Stimulated activated CD8-positive, alpha-beta memory T cell treated with anti-CD3 and anti-CD28 coated beads, Interleukin-4, amount 100 ng/mL, for 48 hours (primary cell): ENCODE measurements at places on chromosomes 2 and 18.

DNA sequence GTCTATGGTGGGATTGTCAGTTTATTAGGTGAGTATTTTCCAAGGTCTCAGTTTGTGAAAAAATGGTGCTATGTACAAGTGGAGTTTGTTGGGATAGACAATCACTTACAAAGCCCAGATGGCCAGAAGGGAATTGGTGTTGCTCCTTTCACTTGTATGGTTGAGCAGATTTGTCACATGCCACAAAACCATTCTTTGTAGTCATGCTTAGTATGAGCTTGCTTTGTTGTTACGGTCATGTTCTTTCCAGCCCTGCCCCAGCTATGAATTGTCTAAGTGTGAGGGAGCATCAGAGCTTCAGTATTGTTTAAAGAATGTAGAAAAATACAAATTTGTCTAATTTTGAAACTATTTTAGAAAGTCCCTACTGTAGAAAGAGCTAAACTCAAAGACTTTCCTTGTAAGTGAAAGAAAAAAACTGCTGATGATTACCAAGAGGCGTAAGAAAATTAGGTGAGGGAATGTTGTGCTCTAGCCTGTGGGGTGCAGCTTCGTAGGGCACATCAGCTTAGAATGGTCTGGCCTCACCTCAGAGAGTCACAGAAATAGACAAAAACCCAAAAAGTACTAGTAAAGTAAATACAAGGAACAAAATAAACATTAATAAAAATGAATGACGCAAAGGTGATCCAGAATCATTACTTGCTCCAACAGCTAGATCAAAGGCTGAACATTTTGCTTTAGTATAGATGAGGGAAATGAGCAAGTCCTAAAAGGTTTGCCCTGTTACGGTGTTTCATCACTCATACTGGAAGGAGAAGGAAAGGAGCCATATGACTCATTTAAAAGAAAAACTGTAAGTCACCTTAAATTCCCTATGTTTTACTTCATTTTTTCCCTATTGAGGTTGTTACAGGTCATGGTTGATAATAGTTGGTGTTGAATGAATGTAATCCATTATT, 9.2 kb downstream of the TGIF1 start:
- DNase-seq = no peak

GRCh38 chr2:122703676-122704075, 948.2 kb downstream of the TSN start:
- no peak for DNase-seq

DNA sequence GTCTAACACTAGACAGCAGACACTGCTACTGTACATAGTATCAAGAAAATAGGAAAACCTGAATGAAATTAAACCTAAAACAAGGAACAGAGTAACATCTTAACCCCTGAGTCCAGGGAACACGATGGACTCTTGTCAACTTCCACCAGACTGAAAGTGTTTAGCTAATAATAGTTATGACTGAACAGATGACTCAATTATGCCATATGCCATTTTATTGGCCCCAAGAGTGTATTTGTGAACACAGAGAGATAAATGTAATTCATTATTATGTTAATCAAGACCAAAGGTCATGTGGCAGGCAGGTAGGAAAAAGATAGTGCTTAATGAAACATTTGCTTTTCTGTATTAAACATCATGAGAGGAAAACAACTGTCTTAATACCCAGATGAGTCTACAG, 58.0 kb downstream of the NYAP2 start:
- no peak for DNase-seq

DNA sequence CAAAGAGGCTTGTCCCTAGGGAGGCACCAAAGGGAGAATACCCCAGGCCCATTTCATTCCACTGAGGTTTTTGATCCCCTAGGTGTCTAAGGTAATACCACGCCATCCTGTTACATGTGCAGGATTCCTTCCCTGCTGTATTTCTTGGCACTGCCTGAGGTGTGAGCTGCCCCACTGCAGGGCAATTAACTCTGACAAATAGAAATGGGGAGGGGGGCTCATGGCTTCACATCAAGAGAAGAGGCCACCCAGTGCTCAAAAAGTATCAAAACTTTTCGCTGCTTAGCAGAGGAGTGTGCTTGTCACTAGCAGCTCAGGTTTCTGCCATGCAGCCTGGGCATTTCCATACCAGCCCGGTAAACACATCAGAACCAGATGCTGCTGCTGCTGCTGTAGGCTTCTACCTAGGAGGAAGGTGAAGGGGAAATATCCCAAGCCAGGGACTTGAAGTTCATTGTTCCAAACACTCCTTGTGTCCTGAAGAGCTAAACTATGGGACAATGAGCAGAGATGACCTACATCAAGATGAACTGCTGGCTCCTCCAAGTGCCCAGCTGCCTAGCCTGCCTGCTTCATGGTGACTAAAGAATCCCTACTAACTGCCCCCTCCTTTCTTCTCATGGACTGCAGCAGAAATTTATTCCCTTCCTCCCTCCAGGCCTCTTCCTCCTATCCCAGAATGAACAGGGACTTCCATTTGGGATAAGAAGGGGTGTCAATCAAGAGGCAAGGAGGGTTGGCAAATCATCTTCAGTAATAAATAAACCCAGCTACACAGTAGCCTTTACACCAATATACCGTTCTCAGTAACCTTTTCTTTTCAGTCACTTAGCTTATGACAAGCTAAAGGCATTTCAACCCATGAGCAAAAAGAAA, 16.4 kb downstream of the POU3F3 start:
- DNase-seq = no peak

GRCh38 chr2:119311371-119311770, 55.3 kb downstream of the C2orf76 start:
- no peak for DNase-seq

DNA sequence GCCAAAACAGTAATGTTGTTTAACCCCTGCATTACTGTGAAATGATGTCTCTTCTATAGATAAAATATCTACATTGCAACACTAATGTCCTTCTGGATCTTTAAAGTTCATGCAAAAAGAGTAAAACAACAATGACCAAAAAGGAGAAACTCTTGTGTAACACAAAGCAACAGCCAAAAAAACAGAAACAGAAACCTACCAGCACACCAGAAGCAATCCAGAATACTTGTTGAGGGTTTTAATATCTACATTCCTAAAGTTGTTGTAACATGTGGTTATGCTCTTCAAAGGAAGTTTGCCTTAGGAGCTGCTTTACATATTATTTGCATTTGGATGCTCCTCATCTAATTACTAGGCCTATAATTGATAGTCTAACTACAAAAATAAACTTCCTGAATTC, 157.2 kb downstream of the BABAM2 start:
- DNase-seq = no peak

GRCh38 chr18:57794951-57795728, 8.0 kb downstream of the ATP8B1 start:
- no peak for DNase-seq

DNA sequence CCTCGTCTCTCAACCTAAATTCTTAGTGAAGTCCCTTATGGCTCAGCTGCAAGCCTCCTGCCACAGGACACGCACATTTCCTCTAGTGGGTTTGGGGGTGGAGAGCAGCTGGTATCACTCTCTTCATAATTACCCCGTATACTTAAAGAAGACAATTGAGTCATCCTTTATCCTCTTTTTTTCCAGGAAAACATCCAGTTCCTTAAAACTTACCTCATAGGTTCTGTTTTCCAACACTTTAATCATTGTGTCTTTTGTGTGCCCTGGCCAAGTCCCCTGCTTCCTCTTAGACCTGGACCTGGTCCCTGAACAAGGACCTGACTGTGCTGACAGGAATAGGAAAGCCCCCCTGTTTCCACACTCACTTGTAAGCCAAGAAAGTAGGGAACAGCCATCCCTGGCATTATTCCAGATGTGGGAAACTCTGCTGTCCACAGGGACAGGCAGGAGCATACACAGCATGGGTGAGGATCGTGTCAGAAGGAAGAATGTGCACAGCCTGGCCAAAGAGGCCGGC, 42.3 kb upstream of the MYO1B start:
- no peak for DNase-seq

- DNase-seq = no peak
Measured at GRCh38 chr2:217475791-217476190, 527.0 kb downstream of the TNS1 start.

GRCh38 chr2:45171136-45171501, 161.9 kb upstream of the SIX2 start:
- no peak for DNase-seq

GRCh38 chr18:45122506-45122905, 441.8 kb downstream of the SETBP1 start:
- no peak for DNase-seq

DNA sequence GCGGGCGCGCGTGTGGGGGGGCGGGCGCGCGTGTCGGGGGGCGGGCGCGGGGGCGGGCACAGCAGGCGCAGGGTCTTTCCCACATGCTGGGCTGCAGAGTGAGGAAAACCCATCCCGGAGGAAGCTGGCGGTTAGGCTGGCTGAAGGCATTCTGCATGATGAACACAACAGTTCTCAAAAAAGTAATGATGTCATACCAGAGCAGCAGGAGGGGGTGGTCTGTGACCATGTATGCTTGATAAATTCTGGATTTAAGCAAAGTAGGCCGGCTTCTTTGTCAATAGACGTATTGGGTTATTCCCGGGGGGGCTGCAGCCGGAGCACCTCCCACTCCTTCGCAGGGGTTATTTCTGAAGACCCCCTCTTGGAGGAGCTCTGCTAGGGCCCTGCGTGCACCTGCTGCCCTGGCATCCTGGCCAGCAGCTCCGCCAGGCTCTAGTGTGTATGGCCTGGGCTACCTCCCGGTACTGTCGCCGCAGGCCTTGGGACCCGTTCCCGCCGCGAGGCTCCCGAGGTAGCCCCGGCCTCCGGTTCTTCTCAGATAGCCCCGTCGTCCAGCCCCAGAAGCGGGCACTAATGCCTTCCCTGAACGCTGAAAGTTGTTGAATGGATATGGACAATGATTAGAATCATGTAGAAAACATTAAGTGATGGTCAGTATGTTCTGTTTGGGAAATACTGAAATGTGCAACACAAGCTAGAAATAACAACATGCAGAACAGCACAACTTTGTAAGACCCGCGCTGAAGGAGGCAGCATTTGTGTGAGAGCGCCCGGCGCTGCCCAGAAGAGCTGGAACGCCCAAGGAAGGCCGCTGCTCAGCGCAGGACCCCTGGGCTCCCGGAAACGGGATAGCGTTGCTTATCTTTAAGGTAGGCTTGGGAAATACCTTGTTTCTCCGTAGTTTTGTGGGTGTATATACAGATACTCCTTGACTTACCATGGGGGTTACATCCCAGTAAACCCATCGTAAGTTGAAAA, 101.4 kb upstream of the RAB6C start:
- no peak for DNase-seq

- no peak for DNase-seq
Measured at GRCh38 chr18:34223164-34223892, 1.4 kb downstream of the NOL4 start.

GRCh38 chr18:6564950-6565814, 150.5 kb upstream of the L3MBTL4 start:
- no peak for DNase-seq

- no peak for DNase-seq
Measured at GRCh38 chr2:47386551-47386950, 16.4 kb upstream of the MSH2 start.

DNA sequence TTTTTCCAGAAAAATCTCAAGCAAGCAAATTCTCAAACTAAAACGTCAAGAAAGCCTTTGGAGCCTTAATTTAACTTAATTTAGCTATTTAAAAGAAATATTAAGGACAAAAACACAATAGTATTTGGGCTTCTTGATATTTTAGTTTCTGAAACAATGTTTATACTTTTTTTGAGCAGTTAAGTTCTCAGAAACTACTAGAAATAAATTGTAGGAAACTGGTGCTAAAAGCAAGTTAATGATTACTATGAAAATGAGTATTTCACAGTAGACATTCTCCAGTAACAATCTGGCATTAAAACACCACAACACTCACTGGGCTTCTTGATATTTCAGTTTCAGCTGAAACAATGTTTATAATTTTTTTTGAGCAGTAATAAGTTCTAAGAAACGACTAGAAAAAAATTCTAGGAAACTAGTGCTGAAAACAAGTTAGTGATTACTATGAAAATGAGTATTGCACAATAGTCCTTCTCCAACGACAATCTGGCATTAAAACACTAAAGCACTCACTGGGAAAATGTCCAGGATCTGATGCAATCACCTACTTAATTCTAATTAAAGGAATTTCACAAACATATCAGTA, 45.1 kb downstream of the TRAK2 start:
- DNase-seq = no peak

GRCh38 chr2:216541505-216541904, 42.9 kb downstream of the RPL37A start:
- DNase-seq = no peak

DNA sequence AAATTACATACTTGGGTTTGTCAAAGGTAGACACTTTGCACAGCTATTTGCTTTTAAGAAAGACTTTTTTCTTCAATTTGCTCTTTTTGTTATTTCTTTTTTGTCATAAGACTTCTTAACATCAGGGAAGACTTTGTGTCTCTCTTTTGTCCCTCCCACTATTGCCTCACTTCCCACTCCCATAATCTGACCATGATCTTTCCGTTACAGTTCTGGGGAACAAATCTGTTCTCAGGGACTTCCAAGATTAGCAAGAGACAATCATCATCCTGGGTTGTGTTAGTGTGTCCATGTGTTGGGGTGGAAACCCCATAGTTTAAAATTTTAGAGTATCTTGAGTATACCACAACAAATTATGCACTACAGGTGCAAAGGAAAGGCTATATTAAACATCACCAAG, 75.3 kb downstream of the REV1 start:
- no peak for DNase-seq

- no peak for DNase-seq
Measured at GRCh38 chr2:239022437-239023260, 174.8 kb downstream of the TWIST2 start.

GRCh38 chr18:49031511-49032188, 80.9 kb upstream of the SMAD7 start:
- DNase-seq = peak; percentile 53

- peak; percentile 67 for DNase-seq
Measured at GRCh38 chr18:46073474-46074331, 1.6 kb upstream of the PSTPIP2 start.

DNA sequence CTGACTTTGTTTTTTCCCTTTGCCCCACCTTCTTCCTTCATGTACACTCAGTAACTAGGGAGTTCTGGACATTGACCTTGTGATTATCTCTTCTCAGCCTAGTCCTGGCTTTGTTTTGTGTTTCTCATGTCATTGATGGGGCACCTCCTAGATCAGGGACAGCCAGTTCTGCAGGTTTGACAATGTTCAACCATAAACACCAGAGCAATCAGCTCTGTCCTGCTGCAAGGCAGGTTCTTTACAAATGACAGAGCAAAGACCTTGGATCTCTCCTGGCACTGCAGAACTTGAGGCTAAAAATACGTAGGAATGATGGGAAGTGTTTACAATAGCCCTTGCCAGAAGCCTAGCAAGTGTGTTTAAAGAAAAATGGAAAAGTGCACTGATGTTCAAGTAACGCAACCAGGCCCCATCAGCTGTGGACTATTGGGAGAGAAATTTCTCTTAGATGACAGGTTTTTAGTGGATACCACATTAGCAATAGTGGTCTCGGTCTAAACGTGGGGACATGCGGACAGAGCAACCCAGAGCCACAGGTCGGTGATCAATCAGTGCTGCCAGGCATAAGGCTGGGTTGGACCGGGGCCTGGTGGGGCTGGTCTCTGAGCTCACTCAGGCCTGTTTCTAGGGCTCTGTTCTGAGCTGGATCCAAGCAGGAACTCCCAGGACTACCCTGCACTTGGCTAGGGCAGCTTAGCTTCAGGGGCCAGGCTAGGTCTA, 76.8 kb downstream of the SOWAHC start:
- no peak for DNase-seq

GRCh38 chr2:40367032-40367431, 84.9 kb downstream of the SLC8A1 start:
- no peak for DNase-seq

GRCh38 chr2:103809415-103809814, 1044.5 kb upstream of the POU3F3 start:
- DNase-seq = no peak

- no peak for DNase-seq
Measured at GRCh38 chr2:101930847-101931246, 60.9 kb upstream of the IL1R2 start.

GRCh38 chr2:39156846-39157245, 36.0 kb upstream of the SOS1 start:
- DNase-seq = no peak
